ENCODE measurements at places on chromosomes 5 and 9.

- DNase-seq: no peak
These were observed 418.8 kb upstream of the CCNH start for GRCh38 chr5:87831499-87831898.

- no peak for DNase-seq
These were observed at the start of gene AHRR for GRCh38 chr5:321230-321725. AHRR (plus strand) TSS chr5:321714; CDS start chr5:343903, 22,189 bp downstream.

DNA sequence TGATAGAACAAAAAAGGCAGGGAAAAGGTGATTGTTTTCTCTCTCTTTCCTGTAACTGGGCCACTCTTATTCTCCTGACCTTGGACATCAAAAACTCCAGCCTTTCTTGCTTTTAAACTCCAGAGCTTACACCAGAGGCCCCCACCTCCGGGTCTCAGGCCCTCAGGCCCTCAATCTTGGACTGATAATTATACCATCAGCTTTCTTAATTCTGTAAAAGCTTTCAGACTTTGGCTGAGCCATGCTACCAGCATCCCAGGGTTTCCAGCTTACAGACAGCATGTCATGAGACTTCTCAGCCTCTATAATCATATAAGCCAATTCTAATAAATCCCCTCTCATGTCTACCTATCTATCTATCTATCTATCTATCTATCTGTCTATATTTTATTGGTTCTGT lies 137.7 kb downstream of the SNX18 start:
- no peak for DNase-seq

- DNase-seq: no peak
These were observed 41.5 kb downstream of the UBE2R2 start for GRCh38 chr9:33858423-33858822.

DNA sequence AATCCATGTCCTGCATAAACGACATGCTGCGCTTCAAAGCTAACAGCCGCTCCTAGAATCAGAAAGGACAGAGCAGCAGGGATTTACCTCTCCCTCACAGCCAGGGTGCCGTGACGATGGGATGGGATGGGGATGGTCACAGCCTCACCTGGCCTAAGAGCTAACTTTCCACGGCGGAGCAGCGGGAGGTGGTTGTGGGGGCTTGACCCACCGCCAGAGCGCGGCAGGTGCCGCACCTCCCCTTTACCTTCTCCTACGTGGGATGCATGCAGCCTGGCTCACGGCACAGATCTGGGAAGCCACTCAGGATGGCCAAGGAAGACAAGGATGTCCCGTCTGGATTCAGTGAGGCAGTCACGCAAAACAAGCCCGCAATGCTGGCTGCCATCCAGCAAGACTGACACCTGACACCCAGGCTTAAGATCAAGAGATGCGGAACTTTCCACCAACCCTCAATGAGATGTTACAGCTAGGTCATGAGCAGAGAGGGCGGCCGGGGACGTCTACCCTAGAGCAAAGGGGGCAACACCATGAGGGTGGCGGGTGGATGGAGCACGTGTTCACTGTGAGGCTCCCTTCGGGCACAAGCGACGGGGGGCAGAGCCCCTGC lies 5.8 kb downstream of the BRD9 start:
- DNase-seq: no peak
